Activated CD4-positive, CD25-positive, alpha-beta regulatory T cell (primary cell): ENCODE measurements at places on chromosomes 5 and 9.

DNA sequence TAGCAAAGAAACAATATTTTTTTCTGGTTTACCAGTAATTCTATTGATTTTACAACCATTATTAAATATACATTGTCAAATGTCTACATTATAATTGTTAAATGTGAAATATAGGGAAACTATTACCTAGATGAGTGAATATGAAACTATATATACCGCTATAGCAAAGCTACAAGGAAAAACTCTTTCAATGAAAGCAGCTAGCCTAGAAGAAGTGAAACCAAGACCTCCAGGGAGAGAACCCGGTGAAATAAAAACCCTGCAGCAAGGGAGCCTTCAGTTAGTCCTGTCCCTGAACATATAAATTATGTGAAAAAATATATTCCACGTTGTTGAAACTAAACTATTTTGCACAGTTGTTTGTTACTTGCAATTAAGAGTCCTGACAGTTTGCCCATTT is 913.1 kb downstream of the EFNA5 start:
- no peak for DNase-seq

- no peak for DNase-seq
Measured at GRCh38 chr5:97297704-97298091, 114.7 kb upstream of the RIOK2 start.

GRCh38 chr5:126938466-126938865 is 91.9 kb downstream of the MARCHF3 start:
- DNase-seq: no peak

DNA sequence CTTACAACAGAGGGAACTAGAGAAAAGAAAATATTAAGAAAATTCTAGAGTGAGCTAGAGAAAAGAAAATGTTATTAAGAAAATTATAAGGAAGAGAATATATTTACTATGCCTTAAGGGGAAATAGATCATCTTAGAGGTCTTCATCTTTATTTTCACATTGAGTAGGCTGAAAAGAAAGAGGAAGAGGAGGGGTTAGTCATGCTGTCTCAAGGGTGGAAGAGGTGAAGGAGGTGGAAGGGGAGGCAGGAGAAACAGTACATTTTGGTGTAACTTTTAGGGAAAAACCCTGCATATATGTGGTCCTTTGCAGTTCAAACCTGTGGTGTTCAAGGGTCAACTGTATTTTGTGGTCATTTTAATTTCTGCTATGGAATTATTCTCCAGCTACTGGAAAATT is 46.6 kb downstream of the PPIP5K2 start:
- no peak for DNase-seq

GRCh38 chr5:10757043-10757442 is 4.0 kb downstream of the DAP start:
- no peak for DNase-seq

- no peak for DNase-seq
Measured at GRCh38 chr9:107546859-107547258, 57.3 kb upstream of the KLF4 start.

GRCh38 chr5:150202501-150202900 is 12.6 kb downstream of the SLC6A7 start:
- DNase-seq: no peak

DNA sequence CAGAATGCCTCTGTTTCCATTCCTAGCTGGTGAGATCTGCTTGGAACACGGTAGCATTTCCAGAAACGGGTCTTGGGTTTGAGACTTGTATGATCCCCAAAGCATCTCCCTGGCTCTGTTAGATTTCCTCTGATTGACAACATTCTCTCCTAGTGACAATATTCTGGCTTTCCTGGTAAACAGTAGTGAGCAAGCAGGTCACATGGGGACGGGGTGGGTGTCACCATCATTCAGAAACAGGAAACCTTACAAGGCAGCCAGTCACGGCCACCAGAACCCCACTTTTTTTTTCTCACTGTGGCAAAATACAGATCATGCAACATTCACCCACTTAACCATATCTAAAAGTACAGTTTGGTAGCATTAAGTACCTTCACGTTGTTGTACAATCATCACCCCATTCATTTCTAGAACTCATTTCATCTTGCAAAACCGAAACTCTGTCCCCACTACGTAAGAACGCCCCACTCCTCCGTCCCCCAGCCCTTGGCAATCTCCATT is 90.1 kb upstream of the LMX1B start:
- DNase-seq: no peak

DNA sequence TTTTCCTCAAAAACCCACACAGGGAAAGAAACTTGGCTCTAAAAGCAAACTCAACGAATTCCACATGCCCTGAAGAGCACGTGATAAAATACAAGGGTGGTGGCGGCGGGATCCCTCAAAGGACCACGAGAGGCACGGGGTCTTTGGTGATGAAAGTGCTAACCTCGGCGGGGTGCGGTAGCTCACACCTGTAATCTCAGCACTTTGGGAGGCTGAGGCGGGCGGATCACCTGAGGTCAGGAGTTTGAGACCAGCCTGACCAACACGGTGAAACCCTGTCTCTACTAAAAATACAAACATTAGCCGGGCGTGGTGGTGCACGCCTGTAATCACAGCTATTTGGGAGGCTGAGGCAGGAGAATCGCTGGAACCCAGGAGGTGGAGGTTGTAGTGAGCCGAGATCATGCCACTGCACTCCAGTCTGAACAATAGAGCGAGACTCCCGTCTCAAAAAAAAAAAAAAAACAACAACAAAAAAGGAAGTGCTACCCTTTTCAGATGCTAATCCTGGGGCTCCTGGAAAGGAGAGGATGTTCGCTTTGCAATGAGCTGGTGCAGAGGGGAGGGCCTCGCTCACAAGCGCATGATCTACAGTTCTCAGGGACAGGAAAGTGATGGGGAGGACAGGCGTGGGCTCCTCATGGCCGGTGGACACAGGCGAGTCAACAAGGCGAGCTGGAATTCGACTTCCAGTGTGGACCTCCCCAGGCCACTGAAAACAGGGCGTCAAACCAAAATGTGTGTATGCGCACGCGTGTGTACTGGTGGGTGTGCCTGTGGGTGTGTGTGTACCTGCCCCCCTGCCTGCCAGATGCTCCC is 54.1 kb downstream of the USP20 start:
- DNase-seq: no peak

- DNase-seq: no peak
Measured at GRCh38 chr5:67319935-67320725, 123.5 kb upstream of the CD180 start.

- DNase-seq: no peak
Measured at GRCh38 chr9:121021301-121021700, 28.8 kb downstream of the C5 start.
